Breast epithelium (tissue), 4 donors: ENCODE measurements at places on chromosomes 7 and 10. TPM values are rescaled to one million over a fixed set of nuclear protein-coding genes. Genes with fewer than 3 reads are reported as not detected.

- H3K4me1 ChIP-seq, result no peaks in the 10 kb centered on the region
- H3K27ac ChIP-seq, result no peak overlapping the region
- H3K36me3 ChIP-seq, result no peaks in the 10 kb centered on the region
- no peak overlapping the region for H3K4me3 ChIP-seq
- no peaks in the 10 kb centered on the region for H3K27me3 ChIP-seq
These were observed 232.6 kb upstream of the CDC14C start for GRCh38 chr7:48691788-48692187.

GRCh38 chr10:29783201-29783947, 148.6 kb upstream of the SVIL start:
- no peaks in the 10 kb centered on the region for H3K4me1 ChIP-seq
- no peak for DNase-seq
- H3K36me3 ChIP-seq, result no peaks in the 10 kb centered on the region
- H3K27ac ChIP-seq, result peak overlapping the region; percentile 85
- no peaks in the 10 kb centered on the region for H3K27me3 ChIP-seq

DNA sequence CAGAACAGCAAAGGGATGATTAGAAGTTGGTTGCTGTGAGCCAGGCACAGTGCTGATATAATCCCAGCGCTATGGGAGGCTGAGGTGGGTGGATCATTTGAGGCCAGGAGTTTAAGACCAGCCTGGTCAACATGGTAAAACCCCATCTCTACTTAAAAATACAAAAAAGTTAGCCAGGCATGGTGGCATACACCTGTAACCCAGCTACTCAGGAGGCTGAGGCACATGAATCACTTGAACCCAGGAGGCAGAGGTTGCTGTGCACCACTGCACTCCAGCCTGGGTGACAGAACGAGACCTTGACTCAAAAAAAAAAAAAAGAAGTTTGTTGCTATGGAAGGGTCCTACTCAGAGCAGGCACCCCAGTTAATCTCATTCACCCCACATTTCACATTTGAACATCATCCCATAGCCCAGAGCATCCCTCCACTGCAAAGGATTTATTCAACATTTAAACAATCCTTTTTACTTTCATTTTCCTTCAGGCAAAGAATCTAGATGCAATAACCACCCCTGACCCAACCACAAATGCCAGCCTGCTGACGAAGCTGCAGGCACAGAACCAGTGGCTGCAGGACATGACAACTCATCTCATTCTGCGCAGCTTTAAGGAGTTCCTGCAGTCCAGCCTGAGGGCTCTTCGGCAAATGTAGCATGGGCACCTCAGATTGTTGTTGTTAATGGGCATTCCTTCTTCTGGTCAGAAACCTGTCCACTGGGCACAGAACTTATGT, 4.1 kb downstream of the IL6 start:
- H3K4me3 ChIP-seq, result peak overlapping the region; percentile 38
- H3K27me3 ChIP-seq, result no peaks in the 10 kb centered on the region
- H3K27ac ChIP-seq, result no peak overlapping the region

GRCh38 chr7:28228396-28228795, 47.8 kb upstream of the JAZF1 start:
- H3K4me1 ChIP-seq, result no peaks in the 10 kb centered on the region
- H3K36me3 ChIP-seq, result no peaks in the 10 kb centered on the region
- H3K27me3 ChIP-seq, result no peaks in the 10 kb centered on the region
- H3K27ac ChIP-seq, result no peak overlapping the region
- no peak overlapping the region for H3K4me3 ChIP-seq

UROS gene
- 45.2 TPM for total RNA-seq

DNA sequence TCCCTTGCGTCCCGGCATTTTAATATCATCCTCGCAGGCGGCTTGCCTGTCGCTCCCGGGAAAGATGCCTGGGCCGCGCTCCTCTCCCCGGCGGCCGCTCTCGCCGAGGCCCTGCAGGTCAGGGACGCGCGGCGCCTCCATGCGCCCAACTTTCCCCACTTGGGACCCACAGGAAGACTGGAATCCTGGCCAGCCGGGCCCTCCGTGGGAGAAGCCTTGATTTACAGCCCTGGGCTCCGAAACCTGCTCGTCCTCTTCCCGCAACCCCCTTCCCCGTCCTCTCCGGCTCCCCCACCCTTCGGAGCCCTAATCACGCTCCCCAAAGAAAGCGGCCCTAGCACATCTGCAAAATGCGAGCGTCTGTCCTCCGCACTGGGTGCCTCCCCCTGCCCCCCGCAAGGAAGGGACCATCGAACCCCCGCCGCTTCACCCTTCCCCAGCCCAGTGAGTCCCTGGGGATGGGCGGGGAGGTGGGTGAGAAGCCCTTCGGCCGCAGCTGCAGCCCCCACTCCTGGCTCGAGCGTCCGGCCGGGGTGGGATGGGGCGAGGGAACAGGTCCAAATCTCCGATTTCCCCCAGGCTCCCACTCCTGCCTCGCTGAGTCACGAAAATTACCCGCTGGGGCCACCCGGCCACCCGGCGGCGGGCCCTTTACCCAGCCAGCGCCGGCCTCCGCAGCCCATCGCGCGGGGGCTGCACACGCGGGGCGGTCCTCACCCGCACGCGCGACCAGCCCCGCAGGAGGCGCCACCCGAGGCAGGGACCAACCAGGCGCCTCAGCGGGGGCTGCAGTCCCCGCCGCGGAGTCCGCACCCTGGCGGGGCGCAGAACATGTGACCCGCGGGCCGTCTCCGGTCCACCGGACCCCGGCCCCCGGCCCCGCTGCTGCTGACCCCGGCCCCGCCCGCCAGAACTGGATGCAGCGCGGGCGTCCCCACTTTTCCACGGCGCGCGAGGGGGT, 695 bp downstream of the HSPA12A start:
- peak overlapping the region; percentile 72 for H3K4me3 ChIP-seq
- no peaks in the 10 kb centered on the region for H3K4me1 ChIP-seq
- H3K27me3 ChIP-seq, result peaks cover 9% of the 10 kb centered on the region
- no peak for DNase-seq

GRCh38 chr7:73578342-73579128, at the start of gene TBL2:
TBL2 (minus strand) TSS chr7:73578579; CDS start chr7:73578549, 30 bp downstream.
- DNase-seq, result peak; percentile 98
- H3K27me3 ChIP-seq, result no peaks in the 10 kb centered on the region
- peaks cover 9% of the 10 kb centered on the region for H3K36me3 ChIP-seq
- H3K4me3 ChIP-seq, result peak within 1 kb of the TSS; percentile 92

- H3K36me3 ChIP-seq, result no peaks in the 10 kb centered on the region
- H3K27ac ChIP-seq, result no peak overlapping the region
- peak overlapping the region; percentile 84 for H3K4me3 ChIP-seq
- no peaks in the 10 kb centered on the region for H3K27me3 ChIP-seq
- DNase-seq, result no peak
These were observed 1.3 kb upstream of the PRR15 start for GRCh38 chr7:29562307-29562706.

DNA sequence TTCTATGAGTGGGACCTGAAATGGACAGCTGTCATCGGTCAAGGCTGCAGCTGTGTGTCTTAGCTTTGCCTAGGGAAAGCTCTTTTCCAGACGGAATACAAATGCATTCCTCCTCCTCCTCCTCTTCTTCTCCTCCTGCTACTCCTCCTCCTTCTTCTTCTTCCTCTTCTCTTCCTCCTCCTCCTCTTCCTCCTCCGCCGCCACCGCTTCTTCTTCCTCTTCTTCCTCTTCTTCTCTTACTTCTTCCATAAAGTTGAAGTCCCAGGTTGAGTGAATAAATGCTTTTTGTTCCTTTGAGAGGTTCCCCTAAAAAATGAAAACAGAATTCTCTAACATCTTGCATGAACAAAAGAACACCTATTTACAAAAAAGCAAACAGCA, 28.7 kb downstream of the KLF6 start:
- DNase-seq, result no peak
- H3K27ac ChIP-seq, result no peak overlapping the region
- H3K27me3 ChIP-seq, result no peaks in the 10 kb centered on the region
- H3K4me1 ChIP-seq, result no peaks in the 10 kb centered on the region
- H3K4me3 ChIP-seq, result no peak overlapping the region

DNA sequence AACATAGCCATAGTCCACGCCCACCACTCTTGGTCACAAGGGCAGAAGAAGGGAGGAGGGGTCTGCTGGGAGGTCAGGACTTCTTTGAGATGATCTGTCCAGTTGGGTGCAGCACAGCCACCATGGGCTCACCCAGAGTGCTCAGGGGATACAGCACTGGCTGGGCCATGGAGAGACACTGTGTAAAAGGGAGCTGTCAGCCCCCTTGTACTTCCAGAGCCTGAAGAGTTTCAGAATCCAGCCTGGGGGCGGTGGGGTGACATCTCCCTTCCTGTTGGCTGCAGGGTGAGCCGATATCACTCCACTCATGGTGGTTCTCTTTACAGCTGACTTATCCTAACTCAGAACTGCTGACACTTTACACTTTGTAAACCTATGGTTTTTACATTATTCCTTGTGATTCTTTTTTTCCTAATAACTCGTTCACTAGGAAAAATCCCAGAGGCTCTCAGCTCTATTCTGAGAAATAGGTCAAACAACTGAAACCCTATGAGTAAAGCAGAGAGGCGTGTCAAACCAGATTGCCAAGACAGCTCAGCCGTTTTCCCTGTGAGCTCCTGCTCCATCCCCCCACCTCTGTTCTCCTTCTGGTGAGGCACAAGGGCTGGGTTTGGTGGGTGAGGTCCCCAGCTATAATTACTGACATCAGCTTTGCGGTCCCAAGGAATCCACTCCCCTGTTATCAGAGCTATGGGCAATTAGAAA, 3.2 kb upstream of the MRPS24 start:
- no peaks in the 10 kb centered on the region for H3K4me1 ChIP-seq
- DNase-seq, result no peak
- no peaks in the 10 kb centered on the region for H3K27me3 ChIP-seq
- peak overlapping the region; percentile 74 for H3K27ac ChIP-seq

DNA sequence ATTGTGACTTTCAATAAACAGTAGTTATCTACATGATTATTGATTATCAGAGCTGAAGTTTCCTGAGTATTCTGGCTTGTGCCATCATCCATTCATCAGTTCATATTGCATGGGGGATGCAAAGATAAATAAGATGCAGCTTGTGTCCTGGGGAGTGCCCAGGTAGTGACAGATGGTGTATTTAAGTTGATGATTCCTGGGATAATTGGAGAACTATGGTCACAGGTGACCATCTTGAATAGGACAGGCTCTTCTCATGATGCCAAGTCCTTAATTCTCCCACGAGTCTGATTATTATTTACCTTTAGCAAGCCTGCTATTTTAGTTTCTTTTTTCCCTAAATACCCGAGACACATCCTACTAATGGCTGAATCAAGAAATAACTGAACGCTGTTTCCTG, 64.9 kb downstream of the PLPP4 start:
- H3K27me3 ChIP-seq, result no peaks in the 10 kb centered on the region
- H3K36me3 ChIP-seq, result no peaks in the 10 kb centered on the region
- no peak overlapping the region for H3K27ac ChIP-seq

DNA sequence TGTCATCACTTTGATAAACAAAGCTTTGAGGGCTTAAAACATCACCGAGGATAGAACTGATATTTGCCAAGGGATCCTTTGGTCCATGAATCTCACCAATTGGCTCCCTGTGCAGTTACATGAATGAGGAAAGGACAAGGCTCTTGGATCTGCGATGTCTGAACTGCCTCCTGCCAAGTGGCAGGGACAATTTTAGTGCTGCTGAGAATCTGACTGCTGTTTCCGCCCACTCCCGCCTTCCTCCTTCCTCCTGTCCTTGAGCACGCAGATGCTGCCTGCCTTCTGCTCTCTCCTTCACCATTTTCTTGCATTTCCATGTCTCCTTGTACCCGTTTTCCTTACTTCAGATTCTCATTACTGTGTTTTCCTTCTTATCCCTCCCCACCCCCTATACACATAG, 26.8 kb upstream of the ITPRID1 start:
- no peak for DNase-seq
- no peaks in the 10 kb centered on the region for H3K4me1 ChIP-seq
- no peaks in the 10 kb centered on the region for H3K27me3 ChIP-seq
- H3K27ac ChIP-seq, result no peak overlapping the region
- H3K36me3 ChIP-seq, result no peaks in the 10 kb centered on the region
- H3K4me3 ChIP-seq, result no peak overlapping the region

DNA sequence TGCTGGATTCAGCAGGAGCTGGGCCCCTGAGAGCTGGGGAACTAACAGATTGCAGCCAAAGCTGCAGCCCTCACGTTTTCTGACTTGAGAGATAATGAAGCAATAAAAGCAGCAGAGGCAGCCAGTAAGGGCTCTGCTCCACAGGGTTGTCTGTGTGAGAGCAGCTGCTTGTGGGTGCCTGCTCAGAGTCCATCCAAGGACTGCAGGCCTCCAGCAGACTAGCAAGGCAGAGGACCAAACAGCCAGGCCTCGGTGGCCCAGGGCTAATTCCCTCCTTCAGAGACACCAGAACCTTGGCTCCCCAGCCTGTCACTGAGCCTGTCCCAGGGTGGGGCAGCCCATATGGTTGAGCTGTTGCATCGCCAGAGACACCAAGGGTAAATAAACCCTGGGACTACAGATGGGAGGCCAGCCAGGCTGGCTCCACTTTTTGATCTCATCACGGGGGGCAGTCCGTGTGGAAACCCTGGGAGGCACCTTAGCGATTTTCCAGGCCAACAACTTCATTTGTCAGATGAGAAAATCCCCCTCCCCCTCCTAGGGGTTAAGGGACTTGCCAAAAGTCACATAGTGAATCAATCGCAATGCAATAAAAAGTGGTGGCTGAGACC, 229.2 kb downstream of the WDR11 start:
- no peak for DNase-seq
- H3K4me3 ChIP-seq, result no peak overlapping the region
- H3K27ac ChIP-seq, result no peak overlapping the region
- peaks cover 8% of the 10 kb centered on the region for H3K27me3 ChIP-seq
- no peaks in the 10 kb centered on the region for H3K4me1 ChIP-seq

- no peaks in the 10 kb centered on the region for H3K27me3 ChIP-seq
- no peak overlapping the region for H3K4me3 ChIP-seq
- no peak overlapping the region for H3K27ac ChIP-seq
- DNase-seq, result no peak
These were observed 83.2 kb downstream of the DNAJB9 start for GRCh38 chr7:108652886-108653285.

DNA sequence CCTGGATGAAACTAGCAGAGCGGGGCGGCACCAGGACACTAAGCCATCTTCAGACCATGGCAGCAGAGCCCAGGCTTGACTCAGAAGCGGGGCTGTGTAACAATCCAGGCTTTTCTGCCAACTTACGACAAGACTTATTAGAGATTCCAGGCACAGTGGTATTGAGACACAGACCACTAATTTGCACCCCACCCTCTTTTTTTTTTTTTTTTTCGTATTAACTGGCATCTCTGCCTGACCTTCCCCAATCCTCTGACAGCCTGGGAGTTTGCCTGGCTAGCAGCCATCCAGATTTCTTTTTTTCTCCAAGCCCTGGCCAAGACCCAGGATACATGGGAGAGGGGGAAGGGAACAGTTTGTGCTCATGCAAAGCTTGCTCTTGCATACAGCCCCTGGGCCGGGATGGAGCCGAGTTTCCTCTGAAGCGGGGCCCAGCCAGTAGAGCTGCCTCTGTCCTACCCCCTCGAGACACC, 182.4 kb downstream of the PLXNA4 start:
- no peaks in the 10 kb centered on the region for H3K36me3 ChIP-seq
- no peak overlapping the region for H3K4me3 ChIP-seq
- no peak overlapping the region for H3K27ac ChIP-seq
- peaks cover 3% of the 10 kb centered on the region for H3K27me3 ChIP-seq
- no peak for DNase-seq
- H3K4me1 ChIP-seq, result no peaks in the 10 kb centered on the region

SUN3 gene
- total RNA-seq, result not detected

- no peaks in the 10 kb centered on the region for H3K4me1 ChIP-seq
- DNase-seq, result no peak
- H3K27me3 ChIP-seq, result no peaks in the 10 kb centered on the region
These were observed 599.0 kb upstream of the TPK1 start for GRCh38 chr7:145434811-145435210.

SMKR1 gene
- not detected for total RNA-seq
